ENCODE measurements at places on chromosomes 1 and 21.

- no peak for DNase-seq
Observed at GRCh38 chr1:171863531-171863930, 22.2 kb downstream of the DNM3 start.

DNA sequence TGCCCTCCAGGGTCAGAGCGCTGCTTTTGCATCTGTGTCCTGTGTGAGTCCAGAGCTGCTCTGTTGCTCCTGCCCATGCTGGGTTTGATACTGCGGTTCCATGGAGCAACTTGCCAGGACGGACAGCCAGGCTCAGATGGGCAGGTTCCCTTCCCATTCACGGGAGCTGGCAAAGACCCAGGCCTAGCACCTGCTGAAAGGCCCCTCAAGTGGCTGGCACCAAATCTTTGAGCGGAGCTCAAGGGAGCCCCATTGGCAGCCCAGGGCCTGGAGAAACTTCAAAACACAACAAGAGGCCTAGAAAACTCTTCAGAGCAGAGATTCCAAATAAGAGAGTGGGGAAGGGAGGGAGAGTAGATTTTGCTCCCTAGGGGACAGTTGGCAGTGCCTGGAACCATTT is 97.2 kb downstream of the ACTL8 start:
- no peak for DNase-seq

GRCh38 chr1:178916448-178917174 is 45.7 kb upstream of the ANGPTL1 start:
- no peak for DNase-seq

- no peak for DNase-seq
Observed at GRCh38 chr1:95002164-95002539, 70.6 kb downstream of the ALG14 start.

DNA sequence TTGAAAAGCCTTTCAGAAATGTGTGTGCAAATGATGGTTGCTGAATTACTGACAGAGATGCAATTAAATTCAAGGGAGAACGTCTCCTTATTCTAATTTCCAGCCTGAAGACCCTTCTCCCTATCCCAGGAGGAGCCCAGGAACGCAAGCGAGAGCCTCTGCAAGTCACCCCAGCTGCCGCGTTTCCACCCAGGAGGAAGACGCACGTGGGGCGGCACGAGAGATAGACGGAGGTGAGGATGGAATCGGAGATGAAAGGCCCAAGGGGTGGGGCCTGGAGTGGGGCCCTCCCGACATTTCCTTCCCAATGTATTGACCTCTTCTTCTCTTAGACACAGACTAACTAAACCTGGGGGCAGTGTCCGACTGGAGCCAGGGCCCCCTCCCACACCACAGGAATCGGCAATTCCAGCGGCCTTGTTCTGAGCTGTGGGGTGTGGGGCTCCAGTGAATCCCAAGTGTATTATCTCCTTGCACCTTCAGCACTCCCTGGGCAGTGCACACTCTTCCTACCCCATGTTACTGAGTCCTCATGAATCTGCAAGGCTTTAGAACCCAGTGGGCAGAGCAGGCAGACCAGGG is 322.5 kb downstream of the AJAP1 start:
- no peak for DNase-seq

DNA sequence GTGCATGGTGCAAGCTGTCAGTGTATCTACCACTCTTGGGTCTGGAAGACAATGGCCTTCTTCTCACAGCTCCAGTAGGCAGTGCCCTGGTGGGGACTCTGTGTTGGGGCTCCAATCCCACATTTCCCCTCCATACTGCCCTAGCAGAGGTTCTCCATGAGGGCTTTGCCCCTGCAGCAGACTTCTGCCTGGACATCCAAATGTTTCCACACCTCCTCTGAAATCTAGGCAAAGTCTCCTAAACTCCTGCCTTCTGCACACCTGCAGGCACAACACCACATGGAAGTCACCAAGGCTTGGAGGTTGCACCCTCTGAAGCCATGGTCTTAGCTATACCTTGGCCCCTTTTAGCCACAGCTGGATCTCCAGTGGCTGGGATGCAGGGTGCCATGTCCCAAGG is 31.8 kb upstream of the CITED4 start:
- DNase-seq, result no peak

DNA sequence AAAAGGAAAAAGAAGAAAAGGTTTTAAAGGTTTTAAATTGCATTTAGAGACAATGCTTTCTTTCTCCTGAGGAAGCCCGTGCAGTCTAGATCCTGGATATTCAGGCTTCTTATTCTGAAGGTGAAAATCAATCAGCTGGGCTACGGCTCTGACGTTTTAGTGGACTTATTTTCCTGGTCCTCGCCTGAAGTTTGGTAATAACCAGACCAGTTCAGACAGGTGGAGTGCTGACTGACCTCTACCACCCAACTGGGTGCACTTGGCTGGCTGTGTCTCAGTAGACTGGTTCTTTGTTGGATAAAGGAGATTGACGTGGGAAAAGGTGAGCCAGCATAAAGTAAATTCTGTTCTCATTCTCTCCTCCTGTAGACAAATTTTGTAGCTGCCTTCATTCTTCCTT is 7.2 kb upstream of the ATP1A1 start:
- DNase-seq, result no peak

DNA sequence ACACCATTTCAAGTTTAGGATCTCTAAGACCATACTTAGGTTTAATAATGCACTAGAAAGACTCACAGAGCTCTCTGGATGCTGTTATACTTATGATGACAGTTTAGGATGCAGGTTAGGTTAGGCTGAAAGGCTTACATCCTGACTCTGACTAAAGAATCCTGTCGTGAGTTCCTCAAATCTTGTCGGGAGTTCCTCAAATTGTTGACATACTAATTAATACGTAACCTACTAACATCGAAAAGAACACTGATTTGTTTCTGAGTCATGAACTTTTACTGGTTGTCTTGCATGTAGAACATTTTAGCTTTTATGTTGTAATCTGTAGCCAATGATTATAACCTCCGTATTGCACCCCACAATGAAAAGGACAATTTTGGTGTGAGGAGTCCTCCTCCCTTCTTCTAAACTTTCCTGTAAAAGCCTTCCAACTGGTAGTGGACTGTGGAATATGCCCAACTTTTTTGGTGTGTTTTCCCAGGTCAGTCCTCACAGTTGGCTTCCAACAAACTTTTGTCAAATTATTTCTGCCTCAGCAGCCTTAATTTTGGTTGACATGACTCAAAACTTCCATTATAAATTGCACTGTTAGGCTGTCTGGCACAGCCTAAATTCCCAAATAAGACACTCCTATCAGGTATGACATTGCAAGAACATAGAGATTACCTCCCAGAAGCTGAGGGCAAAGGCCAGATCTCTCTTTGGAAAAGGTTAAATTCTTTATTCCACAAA is 107.9 kb upstream of the PALMD start:
- DNase-seq, result no peak

GRCh38 chr1:66480162-66480561 is 53.8 kb upstream of the SGIP1 start:
- DNase-seq, result no peak

Data from T-helper 17 cell (primary cell).